Germinal center (tissue), 1 donor: ENCODE measurements at places on chromosomes 11 and 22.

DNA sequence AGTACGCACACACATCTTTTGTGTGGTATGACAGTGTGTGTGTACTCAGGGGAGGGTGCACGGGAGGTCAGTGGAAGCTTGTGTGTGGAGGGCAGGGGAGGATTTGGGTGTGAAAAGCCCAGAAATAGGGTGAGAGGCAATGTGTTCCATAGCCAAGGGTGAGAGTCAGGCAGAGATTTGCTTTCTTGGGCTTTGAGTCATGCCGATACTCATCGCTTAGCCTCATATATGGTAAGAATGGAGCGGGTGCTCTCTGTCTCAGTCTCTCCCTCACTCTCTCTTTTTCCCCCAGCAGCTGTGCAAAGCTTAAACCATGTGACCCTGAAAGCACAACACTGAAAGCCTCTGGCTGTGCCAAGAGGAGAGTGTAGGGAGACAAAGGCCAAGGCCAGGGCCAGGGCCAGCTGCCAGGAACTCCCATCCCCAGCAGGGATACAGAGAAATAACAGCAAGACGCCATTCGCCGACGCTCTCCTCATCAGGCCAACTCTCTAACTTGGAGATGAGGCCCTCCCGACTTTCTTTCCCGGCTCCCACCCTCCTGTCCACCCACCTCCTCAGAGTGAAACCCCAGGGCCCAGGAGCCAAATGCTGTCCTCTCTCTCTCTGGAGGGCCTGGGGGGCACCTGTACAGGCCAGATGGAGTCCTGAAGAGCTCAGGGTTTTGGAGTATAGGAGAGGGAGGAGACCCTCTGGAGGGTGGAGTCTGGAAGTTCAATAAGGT, 20.3 kb upstream of the MICAL3 start:
- DNase-seq = no peak

DNA sequence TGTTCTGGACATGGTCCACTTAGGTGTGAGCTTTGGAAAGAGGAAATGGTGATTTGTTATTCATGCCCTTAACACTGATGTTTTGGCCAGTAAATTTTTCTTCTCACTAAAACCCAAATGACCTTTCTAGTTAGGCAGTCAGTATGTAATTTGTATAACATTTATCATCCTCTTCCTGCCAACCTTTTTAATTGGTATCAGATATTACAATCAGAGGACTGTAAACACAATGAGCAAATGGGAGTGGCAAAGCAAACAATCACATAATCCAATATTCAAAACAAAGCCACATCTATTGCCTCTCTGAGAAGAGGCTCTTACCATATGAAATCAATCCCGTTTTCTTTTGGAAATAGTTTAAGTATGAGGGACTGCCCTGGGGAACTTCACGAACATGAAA, 49.1 kb downstream of the BBOX1 start:
- no peak for DNase-seq

DNA sequence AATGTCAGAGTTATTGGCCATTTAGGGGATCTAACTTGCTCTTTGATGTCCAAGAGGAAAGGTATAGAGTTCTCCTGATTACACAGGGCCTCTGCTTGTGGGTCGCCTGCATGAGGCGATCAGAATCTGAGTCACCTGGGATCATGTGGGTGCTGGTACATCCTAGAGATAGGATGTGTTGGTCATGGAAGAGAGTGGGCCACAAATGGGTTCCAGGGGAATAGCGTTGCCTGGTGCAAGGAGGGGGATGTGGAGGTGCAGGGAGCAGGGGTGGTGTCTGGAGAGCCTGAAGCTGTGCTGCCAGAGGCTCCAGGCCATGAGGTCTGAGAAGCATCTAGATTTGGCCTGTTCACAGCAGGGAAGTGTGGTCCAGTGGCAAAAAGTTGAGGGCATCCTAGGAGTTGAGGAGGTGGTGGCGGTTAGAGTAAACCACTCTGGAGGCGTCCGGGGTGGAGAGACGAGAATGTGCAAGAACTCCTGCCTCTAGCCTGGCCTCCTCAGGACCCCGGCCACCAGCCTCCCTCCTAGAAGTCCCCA, 92.8 kb downstream of the MED15 start:
- DNase-seq = no peak

- no peak for DNase-seq
These were observed 1097.4 kb upstream of the CCDC90B start for GRCh38 chr11:84383576-84383975.

DNA sequence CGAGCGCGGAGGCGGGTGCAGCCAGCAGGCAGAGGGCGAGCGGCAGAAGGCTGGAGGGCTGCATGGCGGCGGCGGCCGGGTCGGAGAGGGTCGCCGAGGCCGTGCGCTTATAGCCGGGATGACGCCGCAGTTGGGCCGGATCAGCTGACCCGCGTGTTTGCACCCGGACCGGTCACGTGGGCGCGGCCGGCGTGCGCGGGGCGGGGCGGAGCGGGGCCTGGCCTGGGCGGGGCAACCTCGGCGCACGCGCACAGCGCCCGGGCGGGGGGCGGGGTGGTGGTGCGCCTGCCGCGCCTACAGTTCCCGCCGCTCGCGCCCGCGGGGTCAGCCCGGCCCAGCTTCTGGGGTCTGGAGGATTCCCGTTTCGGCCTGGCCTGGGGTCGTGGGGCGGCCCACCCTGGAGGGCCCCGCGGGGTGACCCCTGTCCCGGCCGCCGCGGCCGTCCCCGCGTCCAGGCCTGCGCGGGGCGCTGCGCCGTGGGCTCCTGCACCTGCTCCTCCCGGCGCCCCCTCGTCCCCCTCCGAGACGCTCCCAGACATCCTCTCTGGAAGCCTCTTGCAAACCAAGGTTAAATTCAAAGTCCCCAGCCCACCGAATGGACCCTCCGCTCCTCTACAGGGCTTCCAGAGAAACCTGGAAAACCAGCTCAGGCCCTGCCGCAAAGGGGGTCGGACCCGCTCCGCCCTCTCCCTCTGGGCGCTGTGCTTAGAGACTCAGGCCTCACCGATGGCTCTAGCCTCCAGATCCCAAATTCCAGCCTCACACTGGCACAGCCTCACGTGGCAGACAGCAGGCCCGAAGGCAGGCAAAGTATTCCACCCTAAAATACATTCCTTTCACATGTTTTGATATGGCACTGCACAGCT, at the start of gene CTSD:
TSS of gene CTSD (minus strand) at position 132 of the 866 bp plus-strand sequence. CDS start at position 64, 68 bp downstream.
- peak; percentile 97 for DNase-seq

GRCh38 chr11:93718057-93718563, 23.2 kb downstream of the TAF1D start:
- peak; percentile 78 for DNase-seq

DNA sequence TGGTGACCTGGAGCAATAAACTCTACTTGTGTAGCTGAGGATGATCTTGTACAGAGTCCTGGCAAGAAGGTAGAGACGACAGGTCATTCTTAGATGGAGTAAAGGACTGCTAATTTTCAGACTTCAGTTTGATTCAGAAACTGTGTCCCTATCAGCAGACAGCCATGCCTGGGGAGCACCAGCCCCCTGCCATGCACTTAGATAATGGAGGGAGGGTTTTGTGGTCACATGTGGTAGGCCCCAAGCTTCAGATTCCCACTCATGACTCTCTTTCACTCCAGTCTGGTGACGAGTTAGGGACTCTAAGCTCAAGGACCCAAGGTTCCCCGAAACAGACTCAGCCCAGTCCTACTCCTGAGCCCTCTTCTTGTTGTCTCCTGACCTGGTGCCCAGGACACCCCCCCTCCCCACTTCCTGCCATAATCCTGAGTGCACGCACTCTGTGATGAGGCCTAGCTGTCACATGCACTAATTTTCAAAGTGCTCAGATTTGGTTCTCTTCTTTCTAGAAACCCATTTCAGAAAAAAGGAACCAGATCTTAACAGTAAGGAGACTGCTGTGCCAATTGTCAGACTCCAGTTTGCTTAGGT, 10.2 kb upstream of the AMPD3 start:
- no peak for DNase-seq

DNA sequence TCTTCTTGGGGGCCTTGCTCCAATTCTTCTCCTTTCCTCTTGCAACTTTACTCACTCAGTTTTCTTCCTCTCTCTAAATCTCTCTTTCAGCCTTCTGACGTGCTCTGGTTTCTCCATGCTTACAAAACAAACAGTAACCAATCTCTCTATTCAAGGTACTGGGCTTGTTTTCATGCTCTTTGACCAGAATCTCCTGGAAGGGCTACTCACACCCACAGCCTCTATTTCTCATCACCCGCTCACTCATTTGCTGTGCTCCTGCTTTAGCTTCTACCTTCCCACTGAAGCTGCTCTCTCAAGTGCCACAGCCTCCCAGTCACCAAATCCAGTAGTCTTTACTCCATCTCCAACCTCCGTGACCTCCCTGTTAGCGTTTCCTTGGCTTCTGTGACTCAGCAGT, 60.4 kb downstream of the SERGEF start:
- no peak for DNase-seq

- no peak for DNase-seq
These were observed 37.1 kb upstream of the OLFML1 start for GRCh38 chr11:7448201-7448600.

DNA sequence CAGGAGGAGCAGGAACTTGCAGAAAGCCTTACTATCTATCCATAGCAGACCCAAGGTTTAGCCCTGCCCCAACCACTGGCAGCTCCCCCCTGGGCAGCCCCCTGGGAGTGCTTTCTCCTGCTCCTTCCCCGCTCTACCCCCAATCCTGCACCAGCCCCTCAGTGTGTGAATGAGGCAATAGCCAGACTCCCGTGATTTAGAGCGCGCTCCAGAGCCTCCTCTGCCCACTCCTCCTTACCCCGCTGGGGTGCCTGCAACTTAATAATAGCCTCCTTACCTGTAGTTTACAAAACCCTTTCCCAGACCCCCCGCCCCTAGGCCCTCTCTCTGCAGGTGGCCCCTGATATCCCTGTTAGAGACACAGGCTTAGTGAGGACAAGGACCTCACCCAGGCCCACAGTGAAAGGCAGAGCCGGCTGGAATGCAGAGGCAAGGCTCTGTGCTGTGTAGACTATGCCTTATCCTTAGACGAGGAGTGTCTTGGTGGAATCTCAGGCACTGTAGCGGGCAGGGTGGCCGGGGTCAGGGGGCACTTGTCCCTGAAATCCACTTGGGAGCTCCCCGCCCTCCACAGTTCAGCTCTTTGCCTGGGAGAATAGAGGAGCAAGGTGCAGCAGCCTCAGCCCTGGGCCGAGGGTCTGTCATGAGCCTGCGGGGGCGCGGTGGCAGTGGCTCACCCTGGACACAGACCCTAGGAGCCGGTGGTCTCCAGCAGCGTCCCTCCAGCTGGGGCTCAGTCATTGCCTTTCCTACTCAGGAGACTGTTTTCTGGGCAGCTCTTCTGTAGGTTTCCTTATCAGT, 4.3 kb upstream of the CARNS1 start:
- no peak for DNase-seq

- DNase-seq = no peak
These were observed 26.7 kb downstream of the RRP8 start for GRCh38 chr11:6576471-6577373.

GRCh38 chr11:6735306-6735705, 36.5 kb downstream of the OR2AG2 start:
- no peak for DNase-seq

GRCh38 chr11:66543263-66544107, 2.4 kb downstream of the ZDHHC24 start:
- DNase-seq = peak; percentile 74

DNA sequence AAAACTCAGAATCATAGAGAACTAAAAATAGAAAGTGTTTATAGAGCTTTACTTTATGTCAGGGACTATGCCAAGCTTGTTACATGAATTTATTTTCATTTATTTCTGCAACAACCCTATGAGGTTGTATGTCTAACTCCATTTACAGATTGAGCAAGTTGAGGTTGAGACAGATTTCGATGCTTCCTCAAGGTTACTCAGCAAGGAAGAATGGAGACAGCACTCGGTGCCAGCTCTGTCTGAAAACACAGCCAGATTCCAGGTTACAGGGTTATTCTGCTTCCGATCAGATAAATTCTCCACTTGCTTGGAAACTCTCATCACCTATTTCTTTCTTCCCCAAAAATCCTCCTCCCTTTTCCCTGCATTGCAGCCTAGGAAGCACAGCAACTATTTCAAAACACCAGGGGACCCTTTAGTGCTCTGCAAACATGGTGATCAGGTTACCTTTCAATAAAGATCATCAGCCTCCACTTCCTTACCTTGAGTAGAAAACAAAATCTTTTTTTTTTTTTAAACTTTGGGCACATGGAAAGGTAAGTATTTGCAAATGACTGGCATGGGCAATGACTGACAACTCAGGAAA, 7.0 kb downstream of the MMP3 start:
- DNase-seq = no peak

DNA sequence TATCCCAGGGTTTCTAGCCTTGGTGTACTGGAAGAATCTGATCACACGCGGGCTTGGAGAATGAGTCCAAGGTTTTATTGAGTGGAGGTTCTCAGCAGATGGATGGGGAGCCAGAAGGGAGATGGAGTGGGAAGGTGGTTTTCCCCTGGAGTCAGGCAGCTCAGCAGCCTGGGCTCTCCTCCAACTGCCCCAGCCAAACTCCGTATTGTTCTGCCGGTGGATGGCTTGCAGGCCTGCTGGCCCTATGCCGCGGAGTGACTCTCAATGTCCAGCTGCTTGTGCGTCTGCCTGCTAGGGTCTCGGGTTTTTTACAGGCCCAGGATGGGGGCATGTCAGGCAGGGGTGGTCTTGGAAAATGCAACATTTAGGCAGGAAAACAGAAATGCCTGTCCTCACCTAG, 162.4 kb upstream of the LMO1 start:
- DNase-seq = no peak

DNA sequence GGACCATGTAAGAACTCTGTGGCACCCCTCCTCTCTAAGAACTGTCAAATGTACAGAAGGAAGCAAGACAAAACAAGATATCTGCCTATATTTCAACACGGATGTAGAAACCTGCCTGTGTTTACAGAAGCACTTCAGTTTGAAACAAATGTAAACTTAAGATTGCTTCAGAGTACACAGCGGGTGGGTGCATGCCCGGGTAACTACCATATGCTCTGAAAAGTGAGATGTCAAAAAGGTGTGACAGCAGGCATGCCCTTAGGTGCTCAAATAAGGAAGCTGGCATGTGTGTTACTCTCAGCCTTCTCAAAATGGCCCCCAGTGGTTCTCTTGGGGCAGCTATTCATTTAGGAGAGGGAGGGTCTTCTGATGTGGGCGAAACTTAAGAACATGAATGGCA, 5.2 kb downstream of the ACP2 start:
- no peak for DNase-seq

DNA sequence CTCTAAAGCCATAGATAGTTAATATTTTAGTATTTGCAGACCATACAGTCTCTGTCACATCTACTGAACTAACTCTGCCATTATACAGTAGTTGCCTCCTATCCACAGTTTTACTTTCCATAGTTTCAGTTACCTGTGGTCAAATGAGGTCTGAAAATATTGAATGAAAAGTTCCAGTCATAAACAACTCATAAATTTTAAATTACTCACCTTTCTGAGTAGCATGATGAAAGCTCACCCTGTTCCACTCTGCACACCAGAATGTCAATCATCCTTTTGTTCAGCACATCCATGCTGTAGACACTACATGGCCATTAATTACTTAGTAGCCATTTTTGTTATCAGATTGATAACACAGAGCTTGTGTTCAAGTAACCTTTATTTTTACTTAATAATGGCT, 51.7 kb upstream of the ME3 start:
- DNase-seq = no peak

GRCh38 chr22:43969989-43970755, 14.9 kb downstream of the SAMM50 start:
- DNase-seq = no peak
